ENCODE measurements at places on chromosomes 5 and 9.

DNA sequence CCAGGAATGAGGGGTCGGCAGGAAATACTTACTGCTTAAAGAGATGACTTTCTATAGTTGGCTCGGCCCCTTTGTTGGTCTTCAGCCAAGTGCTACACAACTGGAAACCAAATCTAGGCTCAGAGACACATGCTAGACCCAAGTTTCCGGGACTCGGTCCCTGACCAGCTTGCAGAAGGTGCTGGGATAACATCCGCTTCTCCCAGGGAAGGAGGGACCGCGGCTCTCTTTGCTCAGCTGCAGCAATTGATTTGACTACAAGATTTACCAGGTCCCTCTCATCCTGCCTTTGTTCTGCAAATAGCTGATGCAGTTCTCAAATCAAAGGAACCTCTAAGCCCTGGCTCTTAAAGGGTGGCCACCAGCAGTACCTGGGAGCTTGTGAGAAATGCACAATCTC lies 314.7 kb downstream of the MLLT3 start:
- no peak for DNase-seq

DNA sequence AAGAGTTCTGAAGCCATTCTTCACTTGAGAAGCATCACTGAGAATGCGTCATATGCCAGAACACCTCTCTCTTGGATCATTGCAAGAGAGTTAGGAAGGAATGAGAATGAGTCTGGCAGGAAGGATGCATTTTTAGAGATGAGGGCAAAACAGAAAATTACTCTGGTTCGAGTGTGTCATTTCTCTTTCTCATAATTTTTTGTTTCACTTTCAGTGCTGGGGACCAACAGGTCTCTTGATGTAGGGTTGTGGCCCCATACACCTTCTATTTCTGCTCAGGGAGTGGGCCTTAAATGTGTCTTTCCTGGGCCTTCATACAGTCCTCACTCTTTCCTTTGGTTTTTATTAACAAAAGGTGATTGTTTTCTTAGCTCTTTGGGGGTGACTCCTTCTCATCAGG lies 302.4 kb downstream of the NR3C1 start:
- DNase-seq, result no peak

- DNase-seq, result no peak
Measured at GRCh38 chr9:110078604-110079003, 129.4 kb downstream of the C9orf152 start.

DNA sequence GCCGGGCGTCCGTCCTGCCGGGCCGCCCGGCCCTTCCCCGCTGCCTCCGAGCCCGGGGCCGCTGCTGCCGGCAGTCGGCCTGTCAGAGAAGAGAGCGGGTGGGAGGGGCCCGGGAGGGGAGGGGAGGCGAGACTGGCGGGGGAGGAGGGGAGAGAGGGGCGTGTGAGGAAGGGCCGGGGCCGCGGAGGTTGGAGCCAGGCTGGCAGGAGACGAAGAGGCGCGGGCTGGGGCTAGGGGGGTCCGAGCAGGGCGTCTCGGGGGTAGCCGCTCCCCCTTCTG lies 570 bp downstream of the CREBRF start:
- no peak for DNase-seq

DNA sequence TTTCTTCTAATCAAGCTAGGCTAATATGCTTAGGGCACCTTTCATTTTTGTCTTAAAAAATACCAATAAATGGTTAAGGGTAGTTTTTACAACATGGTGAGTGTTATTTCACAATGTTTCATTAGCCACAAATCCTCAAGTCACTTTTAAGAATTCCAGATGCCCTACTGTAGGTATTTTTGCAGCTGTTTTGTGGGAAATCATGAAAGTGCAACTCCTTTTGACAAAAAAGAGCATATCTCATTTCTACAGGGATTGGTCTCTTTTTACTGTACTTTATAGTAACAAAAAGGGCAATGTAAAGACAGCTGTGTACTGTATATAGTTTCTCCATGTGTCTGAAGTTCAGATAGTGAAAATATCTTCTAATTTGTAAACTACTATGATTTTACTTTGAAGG lies 28.3 kb upstream of the GAS1 start:
- no peak for DNase-seq

DNA sequence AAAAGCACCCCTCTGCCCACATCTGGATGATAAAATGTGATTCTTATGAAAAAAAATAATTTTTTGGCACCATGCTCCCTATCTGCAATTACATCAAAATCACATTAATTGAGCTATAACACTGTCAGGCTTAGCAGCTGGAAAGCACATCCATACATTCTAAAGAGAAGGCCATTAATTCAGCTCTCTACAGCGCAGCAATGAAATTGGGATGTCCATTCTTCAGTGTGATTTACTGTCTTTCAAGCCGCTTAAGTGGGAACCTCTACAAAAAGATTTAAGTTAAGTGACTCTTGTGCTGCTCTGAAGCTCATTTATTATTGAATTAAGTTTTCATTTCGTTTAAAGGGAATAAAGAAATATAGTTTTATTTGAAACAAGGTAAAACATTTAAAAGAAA lies 171.3 kb downstream of the EBF1 start:
- no peak for DNase-seq
